ENCODE measurements at places on chromosomes 1 and 21.
A peak's percentile ranks its signal among the peaks of the same experiment; 100 is the strongest.

DNA sequence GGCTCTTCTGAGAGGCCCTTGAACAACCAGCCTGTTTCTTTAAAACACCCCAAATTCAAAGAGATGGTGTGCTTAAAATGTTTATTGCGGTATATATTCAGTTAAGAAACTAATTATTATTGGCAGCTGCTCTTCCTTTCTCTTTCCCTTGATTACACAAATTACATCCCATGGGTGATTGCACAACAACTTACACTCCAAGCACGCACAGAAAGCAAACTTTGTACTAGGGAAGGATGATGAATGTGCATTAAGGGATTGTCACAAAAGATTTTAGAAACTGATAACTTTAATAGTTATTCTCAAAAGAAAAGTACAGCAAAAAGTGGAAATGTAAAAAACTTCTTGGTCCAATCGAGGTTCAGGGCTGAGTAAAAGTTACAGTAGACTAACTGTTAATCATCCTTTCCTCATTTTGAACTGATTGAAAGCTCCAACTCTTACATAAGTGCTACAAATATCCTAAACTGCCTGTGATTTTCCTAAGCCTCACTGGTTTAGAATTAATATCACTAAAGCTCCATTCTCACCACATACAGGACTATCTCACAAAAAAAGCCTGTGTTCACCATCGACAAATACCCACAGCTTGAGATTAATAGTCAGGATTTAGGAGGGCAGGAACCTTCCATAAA is 153.4 kb downstream of the TTLL7 start:
- DNase-seq, result no peak

- DNase-seq, result no peak
Measured at GRCh38 chr1:154877370-154877974, 7.4 kb upstream of the KCNN3 start.

GRCh38 chr21:46474382-46474781 is 15.7 kb downstream of the DIP2A start:
- DNase-seq, result no peak

DNA sequence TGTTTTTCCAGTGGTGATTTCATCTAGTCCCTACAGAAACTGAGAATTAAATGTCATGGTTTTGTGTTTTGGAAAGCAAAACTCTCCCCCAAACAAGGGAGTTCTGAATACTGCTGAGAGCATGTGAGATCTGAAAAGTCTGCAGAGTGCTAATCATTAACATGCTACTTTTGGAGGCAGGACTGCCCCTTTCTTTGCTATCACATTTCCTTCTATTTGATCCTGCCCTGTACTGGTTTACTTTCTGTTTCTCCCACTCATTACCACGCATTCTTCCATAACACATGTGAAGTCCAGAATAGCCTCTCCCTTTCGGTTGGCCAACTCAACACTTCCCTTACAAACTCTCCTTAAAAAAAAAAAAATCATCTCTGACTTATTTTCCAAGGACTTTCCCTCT is 63.6 kb downstream of the GADD45A start:
- DNase-seq, result peak; percentile 83

DNA sequence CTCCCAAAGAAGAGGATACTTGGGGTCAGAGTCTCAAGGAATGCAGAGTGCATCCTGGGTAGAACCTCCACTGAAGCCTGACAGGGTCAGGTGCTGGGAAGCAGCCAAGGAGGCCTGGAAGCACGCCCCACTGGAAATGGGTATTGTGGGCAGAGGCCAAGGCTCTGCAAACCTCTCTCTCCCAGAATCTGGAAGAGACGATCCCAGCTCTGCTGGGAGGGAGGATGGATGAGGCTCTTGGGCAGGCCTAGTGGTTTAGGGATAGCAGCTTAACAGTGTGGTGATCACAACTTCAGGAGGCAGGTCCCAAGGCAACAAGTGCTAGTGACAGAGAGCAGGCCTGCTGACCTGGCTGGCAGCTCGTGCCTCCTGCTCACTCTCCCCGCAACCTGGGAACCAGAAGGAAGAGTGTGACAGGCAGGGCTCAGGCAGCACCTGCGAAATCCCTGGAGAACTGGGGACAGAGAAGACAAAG is 641.0 kb downstream of the PLPP3 start:
- DNase-seq, result no peak

GRCh38 chr1:221858818-221859611 is 117.1 kb upstream of the DUSP10 start:
- peak; percentile 90 for DNase-seq

GRCh38 chr1:184161071-184161698 is 109.7 kb downstream of the TSEN15 start:
- no peak for DNase-seq

DNA sequence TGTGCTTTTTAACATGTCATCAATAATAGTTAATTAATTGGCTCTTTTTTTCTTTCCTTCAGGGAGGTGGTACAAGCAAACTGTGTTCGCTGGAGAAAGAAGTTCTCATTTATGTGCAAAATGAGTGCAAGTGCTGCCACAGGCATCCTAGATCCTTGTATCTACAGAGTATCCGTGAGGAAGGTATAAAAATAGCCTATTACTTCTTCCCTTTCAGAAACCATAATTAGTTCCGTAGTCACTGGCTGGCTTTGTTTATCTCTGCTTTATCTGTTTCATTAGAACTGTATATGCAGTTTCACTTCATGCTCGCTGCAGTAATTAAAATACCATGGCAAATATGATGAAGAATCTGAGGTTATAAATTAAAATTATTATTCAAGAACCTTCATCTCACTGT is 40.6 kb downstream of the EEIG2 start:
- DNase-seq, result no peak

- no peak for DNase-seq
Measured at GRCh38 chr1:11080931-11081330, 18.7 kb downstream of the EXOSC10 start.

GRCh38 chr1:50548243-50548642 is 125.0 kb upstream of the DMRTA2 start:
- no peak for DNase-seq

GRCh38 chr21:39003982-39004633 is 179.1 kb downstream of the PSMG1 start:
- peak; percentile 8 for DNase-seq

Measured in RCC 7860 (cell line).